HuH-7 (cell line): ENCODE measurements at places on chromosomes 11 and 22.
A peak's percentile ranks its signal among the peaks of the same experiment; 100 is the strongest.

DNA sequence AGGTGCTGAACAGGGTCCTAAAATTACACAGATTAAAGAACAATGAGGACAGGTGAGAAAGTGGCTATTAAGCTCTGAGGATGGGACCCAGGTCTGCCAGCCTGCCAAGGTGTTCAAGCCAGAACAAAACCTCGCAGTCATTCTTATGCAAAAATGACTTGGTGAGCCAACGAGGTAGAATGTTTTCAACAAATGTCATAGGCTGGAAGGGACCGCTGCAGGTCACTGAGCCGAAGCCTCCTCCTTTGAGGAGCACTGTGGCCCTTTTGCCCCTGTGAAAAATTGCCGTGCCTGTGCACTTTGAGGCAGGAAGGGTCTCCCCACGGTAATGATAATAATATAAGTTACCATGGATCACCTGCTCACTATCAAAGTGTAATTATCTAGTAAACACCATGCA lies 216.2 kb downstream of the DSCAML1 start:
- DNase-seq: no peak

DNA sequence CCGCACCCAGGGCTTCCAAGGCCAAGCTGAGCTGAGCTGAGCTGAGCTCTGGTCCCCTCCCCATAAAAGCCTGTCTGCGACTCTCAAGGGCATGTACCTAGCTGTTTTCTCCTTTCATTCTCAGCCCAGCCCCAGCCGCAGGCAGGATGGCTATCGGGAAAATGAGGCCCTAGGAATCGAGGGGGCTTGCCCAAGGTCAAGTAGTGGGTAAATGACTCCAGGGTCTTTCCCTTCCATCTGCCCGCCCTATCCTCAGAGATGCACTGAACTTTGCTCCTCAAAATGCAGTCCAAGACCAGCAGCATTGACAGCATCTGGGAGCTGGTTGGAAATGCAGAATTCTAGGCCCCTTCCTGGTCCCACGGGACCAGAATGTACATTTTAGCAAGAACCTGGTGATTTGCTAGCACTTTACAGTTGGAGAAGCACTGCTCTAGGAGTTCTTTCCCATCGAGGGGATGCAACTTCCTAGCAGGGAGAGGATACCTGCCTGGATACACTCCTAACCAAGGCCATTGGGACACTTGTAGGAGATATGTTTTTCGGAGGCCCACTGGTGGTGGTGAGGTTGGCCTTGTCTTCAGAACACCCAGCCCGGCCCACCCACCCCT lies 43.2 kb upstream of the ACCSL start:
- no peak for DNase-seq

DNA sequence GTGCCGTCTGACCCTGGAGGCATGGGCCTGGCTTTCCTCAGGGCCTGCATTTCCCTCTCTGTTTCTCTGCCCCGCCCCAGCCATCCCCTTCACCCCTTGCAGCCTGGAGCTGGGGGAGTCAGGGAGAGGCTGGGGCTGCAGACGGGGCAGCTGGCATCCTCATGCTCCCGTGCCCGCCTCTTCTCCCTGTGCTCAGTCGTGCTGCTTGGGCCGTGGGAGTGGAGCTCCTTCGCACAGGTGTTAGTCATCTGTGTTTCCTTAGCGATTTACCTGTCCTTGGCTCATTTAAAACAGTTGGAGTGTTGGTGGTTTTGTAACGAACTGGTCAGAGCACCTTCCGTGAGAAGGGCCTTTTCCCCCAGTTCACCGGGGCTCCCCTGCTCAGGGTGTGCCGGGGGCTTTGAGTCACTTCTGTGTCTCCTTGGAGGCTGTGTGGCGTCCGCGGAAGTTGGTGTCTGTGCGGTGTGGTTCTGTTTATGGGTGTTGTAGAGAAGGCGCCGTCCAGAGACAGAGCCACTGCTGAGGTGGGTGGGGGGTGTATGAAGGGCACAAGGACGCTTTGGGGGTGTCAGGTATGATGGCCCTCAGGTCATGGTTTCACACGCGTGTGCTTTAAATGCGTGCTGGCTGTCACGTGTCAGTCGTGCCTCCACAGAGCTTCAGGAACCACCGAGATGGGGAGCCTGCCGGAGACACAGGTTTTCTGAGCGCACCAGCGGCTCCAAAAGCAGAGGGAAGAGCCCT lies 19.5 kb downstream of the BRSK2 start:
- no peak for DNase-seq

- no peak for DNase-seq
Measured at GRCh38 chr11:125554038-125554437, 15.2 kb upstream of the EI24 start.

GRCh38 chr22:41237707-41238569 lies 2.8 kb downstream of the CHADL start:
- peak; percentile 77 for DNase-seq

GRCh38 chr11:115334932-115335788 lies 169.1 kb downstream of the CADM1 start:
- peak; percentile 2 for DNase-seq

DNA sequence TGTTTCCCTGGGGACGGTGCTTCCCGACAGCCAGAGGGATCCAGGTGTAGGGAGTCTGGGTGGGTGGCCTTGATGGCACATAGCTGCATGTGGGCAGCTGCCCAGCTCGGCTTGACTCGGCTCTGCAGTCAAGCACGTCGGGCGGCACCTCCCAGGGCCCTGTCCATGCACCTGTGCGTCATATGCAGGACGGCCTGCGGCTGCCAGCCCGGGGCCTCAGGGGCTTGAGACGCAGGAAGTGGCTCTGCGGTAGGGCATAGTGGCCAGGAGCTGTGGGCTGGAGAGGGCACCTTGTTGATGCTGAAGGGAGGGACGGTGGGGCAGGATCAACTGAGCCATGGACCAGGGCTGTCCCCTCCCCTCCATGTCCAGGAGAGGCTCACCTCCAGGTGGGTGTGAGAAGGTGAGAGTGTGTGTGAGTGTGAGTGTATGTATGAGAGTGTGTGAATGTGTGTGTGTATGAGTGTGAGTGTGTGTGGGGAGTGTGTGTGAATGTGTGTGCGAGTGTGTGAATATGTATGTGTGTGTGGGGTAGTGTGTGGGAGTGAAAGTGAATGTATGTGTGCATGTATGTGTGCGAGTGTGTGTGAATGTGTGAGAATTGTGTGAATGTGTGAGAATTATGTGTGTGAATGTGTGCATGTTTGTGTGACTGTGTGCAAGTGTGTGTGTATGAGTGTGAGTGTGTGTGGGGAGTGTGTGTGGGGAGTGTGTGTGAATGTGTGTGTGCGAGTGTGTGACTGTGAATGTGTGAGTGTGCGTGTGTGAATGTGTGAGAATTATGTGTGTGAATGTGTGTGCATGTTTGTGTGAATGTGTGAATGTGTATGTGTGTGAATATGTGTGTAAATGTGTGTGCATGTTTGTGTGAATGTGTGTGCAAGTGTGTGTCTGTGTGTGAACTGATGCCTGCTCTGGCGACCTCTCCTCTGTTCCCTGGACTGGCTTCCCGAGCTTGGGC lies 5.7 kb upstream of the SUN2 start:
- no peak for DNase-seq

DNA sequence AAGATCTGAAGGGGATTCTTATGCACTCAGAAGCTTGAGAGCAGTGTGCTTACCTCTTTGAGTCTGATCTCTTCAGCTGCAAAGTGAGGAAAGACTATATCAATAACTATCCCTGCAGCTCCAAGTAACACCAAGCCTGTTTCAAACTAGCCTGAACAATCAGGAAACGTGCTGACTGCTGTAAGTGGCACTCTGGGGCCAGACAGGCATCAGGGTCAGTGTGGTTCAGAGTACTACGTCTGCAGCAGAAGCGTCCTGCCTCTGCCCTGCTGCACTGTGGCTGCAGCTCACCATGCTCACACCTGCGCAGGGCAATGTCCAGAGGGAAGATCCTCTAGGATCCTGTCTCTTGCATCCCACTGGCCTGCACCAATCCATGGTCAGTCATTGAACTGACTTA lies 25.5 kb upstream of the LINC01488 start:
- no peak for DNase-seq

- DNase-seq: no peak
Measured at GRCh38 chr22:30893434-30894370, 74.9 kb downstream of the MORC2 start.

DNA sequence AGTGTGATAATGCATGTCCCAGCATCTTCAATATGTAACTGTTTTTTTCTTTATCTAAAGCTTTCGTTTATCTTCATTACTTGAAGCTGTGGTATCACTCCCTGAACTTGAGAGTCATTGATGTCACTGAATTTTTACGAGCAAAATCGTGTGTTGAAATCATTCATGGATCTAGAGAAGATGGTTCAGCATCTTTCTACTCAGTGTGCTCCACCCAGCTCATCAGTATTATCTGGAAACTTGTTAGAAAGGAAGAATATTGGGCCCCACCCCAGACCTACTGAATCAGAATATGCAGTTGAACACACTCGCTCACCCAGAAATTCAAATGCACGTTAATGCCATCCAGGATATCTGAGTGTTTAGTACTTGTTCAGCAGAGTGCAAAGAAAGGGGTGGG lies 8.3 kb downstream of the CDON start:
- no peak for DNase-seq

- DNase-seq: no peak
Measured at GRCh38 chr11:22477312-22477711, 139.1 kb downstream of the SLC17A6 start.

DNA sequence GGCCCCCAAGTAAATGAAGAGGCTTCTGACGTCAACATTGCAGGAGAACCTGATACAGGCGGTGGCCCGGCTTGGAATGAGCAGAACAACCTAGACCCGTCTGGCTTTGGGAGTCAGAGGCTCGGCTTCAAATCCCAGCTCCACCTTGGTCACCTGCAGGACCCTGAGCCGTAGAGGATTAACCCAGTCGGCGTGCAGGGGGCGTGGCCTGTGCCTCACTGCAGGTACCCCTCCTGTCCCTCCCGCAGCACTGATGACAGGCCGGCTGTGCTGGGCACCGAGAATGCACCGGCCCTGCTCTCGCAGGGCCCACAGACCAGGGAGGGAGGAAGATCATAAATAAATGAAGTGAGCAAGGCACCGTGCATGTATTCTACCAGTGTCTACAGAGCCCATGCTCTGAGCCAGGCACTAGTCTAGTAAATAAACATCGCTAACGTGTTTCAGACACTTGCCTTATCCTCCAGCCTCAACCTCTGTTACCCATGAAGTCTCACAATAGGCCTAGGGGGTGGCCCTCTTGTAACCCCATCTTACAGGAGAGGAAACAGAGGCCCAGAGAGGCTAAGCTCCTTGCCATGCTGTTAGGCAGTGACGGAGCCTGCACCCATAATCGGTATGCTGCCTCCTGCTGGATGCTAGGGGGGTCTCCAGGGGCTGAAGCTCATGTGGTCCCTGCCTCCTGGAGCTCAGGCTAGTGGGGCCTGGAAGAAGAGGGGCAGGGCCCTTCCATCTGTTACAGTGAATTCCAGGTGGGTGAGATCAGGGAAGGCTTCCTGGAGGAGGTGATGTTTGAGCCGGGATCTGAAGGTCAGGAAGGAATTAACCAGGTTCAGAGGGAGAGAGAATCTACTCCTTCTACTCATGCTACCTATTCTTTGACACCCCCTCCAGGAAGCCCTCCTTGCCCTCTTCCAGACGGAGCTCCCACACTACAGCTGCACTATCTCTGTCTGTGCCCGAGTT lies 53.4 kb downstream of the RTL6 start:
- DNase-seq: no peak

DNA sequence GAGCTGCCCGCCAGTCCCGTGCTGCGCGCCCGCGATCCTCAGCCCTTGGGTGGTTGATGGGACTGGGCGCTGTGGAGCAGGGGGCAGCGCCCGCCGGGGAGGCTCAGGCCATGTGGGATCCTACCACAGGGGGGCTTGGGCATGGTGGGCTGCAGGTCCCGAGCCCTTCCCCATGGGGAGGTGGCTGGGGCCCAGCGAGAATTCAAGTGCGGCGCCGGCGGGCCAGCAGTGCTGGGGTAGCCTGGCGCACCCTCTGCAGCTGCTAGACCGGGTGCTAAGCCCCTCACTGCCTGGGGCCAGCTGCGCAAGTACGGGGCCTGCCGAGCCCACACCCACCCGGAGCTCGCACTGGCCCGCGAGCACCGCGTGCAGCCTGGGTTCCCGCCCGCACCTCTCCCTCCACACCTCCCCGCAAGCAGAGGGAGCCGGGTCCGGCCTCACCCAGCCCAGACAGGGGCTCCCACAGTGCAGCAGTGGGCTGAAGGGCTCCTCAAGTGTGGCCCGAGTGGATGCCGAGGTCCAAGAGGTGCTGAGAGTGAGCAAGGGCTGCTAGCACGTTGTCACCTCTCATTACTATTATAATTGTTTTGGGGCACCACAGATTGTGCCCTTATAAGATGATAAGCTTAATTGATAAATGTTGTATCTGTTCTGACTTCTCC lies 333.2 kb downstream of the CASP12 start:
- no peak for DNase-seq

DNA sequence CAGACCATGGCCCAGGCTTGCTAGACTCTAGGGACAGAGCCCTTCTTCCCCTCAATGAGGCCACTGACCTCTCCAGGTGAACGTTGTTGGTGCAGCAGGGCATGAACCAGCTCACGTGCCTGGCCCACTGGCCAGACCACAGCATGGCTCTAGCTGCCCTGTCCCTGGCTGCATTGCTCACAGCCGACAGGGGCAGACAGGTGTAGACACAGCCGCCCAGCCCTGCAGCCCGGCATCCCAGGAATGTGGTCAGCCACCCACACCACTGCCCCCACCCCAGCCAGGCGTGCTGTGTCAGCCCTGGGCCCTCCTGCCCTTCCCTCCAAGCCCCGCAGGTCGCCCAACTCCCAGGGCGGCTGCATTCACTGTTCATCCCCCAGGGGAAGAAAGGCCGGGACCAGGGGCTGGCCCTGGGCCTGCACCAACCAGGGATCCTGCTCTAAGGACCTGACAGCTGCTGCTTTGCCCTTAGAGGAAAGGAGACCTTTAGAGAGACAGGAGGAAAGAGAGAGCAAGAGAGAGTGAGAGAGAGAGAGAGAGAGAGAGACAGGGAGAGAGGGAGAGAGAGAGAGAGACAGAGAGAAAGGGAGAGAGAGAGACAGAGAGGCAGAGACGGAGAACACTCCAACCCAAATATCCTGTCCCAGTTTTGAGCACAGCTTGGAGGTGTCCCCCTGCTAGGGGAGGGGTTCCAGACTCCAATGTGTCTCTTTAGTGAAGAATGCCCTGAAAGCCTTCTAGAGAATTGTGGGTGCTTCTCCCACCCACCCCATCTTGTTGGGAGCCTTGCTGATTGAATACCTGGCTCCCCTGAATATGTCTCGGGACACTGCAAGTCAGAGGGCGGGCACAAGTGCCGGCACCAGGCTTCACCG lies 44.2 kb upstream of the LINC01488 start:
- DNase-seq: peak; percentile 99

- DNase-seq: no peak
Measured at GRCh38 chr22:20607157-20607907, 99.9 kb downstream of the MED15 start.

GRCh38 chr11:76244316-76244851 lies 38.1 kb upstream of the WNT11 start:
- no peak for DNase-seq
